ENCODE measurements at places on chromosomes 6 and 20.

- no peak for DNase-seq
These were observed 738.1 kb downstream of the HDGFL1 start for GRCh38 chr6:23307516-23307915.

GRCh38 chr6:29961966-29962365, 19.6 kb downstream of the HLA-A start:
- no peak for DNase-seq

- DNase-seq = no peak
These were observed 86.8 kb downstream of the RPP40 start for GRCh38 chr6:4916954-4917561.

- no peak for DNase-seq
These were observed 95.1 kb upstream of the MPC1 start for GRCh38 chr6:166477647-166478365.

- DNase-seq = no peak
These were observed 146.8 kb upstream of the PMEPA1 start for GRCh38 chr20:57856658-57857057.

Measured in midbrain (tissue), 1 donor.